ENCODE measurements at places on chromosomes 3 and 15. TPM values are rescaled to one million over a fixed set of nuclear protein-coding genes. Genes with fewer than 3 reads are reported as not detected.

The ICE2 gene
- 51.3 TPM for polyA plus RNA-seq

The ZNF609 gene
- polyA plus RNA-seq = 29.6 TPM

The B3GNT5 gene
- 5.1 TPM for polyA plus RNA-seq

DNA sequence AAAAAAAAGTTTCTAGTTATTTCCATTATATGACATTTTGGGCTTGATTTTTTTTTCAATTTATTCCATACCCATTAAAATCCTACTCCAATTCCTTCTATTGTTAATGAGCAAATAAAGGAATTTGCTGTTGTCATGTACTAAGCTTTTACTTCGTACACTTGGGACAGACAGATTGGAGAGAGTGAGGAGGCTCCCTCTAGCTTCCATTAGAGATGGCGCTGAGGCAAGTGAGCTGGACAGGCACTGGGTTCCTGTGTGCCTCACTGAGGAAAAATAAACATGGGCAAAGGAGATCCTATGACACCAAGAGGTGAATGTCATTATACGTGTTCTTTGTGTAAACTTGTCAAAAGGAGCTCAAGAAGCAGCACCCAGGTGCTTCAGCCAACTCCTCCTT is 441.1 kb upstream of the MDFIC2 start:
- DNase-seq = peak; percentile 45

- no peak for DNase-seq
These were observed 2.6 kb downstream of the CACNA1D start for GRCh38 chr3:53496984-53497383.

GRCh38 chr3:69012100-69012799 is 1.2 kb downstream of the EOGT start:
- peak; percentile 67 for DNase-seq

GRCh38 chr3:102301155-102301880 is 133.5 kb upstream of the ZPLD1 start:
- no peak for DNase-seq

GRCh38 chr3:54628888-54629441 is 298.9 kb downstream of the LRTM1 start:
- no peak for DNase-seq

- DNase-seq = no peak
These were observed 1.1 kb upstream of the BLOC1S6 start for GRCh38 chr15:45586125-45586524.

- DNase-seq = no peak
These were observed 264.4 kb upstream of the VEPH1 start for GRCh38 chr3:157767607-157768006.
